ENCODE measurements at places on chromosomes 11 and 22. TPM values are rescaled to one million over a fixed set of nuclear protein-coding genes. Genes with fewer than 3 reads are reported as not detected.

GRCh38 chr11:18347471-18348125, 25.2 kb downstream of the GTF2H1 start:
- DNase-seq, result peak; percentile 47

GRCh38 chr11:63747011-63747410, 21.6 kb downstream of the ZFTA start:
- DNase-seq, result peak; percentile 70

- DNase-seq, result no peak
Measured at GRCh38 chr22:36039125-36039524, 10.5 kb upstream of the RBFOX2 start.

GRCh38 chr11:120079750-120080610, 57.9 kb downstream of the TRIM29 start:
- no peak for DNase-seq

- DNase-seq, result peak; percentile 37
Measured at GRCh38 chr22:22748297-22748743, 103.9 kb downstream of the GGTLC2 start.

DNA sequence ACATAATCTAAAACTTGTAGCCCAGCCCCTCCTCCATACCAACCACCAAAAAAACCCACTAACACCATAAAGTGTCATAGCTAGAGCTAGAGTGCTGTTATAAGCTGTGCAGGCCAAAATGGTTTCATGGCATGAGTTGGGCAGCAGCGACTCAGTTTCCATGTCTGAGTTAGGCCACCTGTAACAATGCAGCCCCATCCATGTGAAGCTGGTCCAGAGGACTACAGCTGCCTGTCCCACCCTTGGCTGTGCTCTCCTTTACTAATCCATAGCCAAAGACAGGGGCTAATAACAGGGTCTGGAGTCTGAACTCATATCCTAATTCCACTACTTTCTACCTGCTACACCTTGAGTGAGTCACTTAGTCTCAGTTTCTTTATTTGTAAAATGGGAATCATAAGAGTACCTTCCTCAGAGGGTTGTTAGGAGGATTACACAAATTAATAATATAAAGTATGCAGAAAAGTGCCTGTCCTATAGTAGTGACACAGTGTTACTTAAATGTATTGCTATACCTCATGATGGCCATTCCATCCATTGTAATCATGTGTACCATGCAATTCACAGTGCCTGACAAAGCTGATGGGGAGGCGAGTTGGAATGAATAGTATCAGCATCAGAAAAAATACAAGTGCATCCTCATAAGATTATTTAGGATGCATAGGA, 20.6 kb downstream of the KCNQ1OT1 start:
- DNase-seq, result no peak

- DNase-seq, result peak; percentile 30
Measured at GRCh38 chr11:93740730-93741093, 583 bp downstream of the TAF1D start.

DNA sequence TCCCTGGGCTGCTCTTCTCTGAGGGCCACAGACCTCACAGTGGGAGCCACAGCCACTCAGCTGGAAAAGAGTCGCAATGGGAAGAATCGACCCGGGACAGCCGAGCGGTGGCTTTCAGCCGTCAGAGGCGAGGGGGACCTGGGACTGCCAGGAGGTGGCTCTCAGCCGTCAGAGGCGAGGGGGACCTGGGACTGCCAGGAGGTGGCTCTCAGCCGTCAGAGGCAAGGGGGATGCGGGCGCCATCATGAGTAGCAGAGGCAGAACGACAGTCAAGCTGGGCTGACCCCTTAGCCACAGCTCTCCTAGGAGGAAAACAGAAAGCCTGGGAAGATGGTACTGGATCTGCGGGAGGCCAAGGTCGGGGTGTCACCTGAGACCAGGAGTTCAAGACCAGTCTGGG, 14.9 kb upstream of the MUC2 start:
- DNase-seq, result no peak

- no peak for DNase-seq
Measured at GRCh38 chr11:15374418-15374817, 259.7 kb downstream of the INSC start.

DNA sequence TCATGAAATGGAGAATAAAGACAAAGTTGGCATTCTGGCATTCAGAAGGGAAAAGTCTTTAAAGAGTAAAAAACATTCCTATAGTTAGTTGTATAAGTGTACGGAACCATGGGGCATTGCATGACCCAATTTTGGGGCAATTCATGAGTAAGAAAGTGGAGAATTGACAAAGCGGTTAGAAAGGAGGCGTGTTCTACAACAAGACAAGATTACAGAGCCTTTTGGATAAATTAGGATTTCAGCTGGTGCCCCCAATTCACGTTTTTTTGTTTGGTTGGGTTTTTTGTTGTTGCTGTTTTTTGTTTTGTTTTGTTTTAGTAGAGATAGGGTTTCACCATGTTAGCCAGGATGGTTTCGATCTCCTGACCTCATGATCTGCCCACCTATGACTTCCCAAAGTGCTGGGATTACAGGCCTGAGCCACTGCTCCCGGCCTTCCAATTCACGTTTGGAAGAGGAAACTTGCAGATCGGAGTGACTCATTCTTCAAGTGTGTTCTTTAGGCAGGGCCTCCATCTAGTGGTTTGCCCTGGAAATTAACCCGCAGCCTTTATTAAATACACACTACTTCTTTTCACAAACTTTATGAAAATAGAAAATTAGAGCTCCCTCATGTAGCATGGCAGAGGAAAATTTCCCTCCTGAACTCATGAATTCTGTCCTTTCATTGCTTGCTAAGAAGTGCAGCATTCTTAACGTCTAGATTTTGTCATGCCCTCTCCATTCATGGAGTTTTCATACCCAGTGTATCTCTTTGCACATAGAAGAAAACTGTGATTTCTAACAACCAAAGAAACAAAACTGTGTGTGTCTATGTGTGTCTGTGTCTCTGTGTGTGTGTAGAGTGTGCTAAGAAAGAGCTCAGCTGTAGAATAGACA, 118.1 kb downstream of the BBOX1 start:
- DNase-seq, result peak; percentile 77

DNA sequence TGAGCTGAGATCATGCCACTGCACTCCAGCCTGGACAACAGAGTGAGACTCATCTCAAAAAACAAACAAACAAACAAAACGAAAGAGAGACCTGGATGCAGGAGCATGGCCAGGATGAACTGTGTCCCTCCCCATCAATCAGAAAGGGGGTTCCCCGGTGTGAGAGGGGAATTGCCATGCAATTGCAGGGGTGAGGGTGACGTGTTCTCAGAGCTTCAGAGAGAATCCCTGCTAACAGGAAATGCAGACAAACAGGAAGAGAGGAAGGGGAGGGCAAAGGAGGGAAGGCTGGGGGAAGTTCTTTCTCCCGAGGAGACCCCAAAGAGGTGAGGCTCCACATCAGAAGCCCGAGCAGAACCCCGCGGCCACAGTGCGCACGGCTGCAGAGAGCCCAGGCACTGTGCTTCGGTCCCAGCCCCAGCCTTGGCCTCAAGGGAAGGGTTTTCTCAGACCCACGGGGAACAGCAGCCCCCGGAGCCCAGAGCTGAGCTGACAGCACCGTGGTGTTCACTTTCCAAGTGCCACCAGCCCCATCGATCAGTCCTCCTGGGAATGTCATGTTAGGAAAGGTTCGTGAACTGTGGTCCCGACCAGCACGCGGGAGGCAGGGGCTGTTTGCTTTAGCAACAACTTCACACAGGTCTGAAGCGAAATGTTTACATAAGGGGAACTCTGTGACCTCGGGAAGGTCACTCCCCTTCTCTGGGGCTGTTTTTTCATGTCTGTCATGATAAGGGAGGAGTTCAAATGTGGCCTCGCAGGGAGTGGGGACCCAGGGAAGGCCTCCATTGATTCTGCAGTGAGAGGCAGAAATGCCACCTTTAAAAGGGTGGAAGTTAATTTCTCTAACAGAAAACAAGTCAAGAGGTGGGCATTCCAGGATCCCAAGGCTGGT, 108.0 kb upstream of the ANO1 start:
- DNase-seq, result no peak

- peak; percentile 59 for DNase-seq
Measured at GRCh38 chr22:36334821-36335603, 52.8 kb downstream of the MYH9 start.

DNA sequence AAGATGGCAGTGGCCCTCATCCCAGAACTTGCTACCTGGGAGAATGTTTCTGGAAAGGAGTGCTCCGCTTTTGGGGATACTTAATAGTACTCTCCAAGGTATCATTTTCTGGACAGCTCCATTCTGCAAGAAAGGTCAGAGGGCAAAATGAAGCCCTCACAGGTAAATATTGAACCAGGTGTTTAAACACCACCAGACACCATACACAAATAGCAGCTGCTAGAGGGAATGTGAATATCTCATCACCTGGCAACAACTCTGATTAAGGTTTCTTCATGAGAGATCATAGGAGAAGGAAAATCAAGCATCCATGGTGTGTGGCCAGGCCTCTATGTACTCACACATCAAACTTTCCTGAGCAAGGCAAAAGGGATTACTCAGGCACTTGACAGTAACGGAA, 226.1 kb upstream of the FAT3 start:
- no peak for DNase-seq

- DNase-seq, result no peak
Measured at GRCh38 chr11:113907152-113907551, 2.6 kb downstream of the HTR3B start.

DNA sequence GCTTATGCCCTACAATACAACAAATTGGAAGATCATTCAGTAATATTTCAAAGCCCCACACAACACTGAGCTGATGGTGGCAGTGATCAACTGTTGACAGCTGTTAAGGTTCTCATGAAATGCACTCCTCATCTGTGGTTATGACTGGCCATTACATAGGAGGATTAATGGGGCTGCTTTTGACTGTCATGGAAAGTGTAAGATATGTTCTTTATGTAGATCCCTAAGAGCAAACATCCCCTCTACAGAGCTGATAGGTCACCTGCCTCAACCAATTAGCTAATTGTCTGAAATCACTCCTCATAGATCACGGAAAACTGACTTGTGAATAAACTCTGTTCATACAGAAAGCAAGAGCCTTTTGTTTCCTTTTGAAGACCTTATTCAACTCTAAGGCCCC, 78.1 kb downstream of the GAB2 start:
- DNase-seq, result no peak

DNA sequence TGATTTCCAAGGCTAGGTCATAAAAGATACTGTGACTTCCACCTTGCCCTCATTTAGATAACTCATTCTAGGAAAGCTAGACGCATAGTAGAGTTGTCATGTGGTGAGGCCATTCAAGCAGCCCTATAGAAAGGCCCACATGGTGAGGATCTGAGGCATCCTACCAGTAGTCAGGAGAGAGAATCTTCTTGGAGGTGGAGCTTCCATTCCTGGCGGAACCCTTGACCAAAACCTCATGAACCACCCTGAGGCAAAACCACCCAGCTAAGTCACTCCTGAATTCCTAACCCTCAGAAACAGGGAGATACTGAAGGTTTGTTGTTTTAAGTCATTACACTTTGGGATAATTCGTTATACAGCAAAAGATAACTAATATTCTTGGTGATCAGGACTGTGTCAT, 2.9 kb upstream of the HDHD5 start:
- no peak for DNase-seq

DNA sequence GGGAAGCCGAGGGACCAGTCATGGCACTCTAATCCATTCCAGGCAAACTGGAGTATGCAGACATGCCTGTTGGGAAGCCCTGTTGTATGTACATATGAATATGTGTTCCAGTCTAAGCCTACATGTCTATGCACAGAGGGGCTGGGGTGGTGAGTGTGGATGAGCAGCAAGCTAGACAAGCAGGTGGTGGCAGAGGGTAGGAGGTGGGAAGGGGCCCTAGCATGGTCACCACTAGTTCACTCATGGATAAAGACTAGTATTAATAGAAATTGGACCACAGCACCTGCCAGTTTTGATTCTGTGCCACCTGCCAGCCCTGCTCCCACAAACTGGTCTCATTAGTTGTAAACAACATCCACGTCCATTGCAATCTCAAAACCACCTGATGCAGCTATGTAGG, 1.5 kb downstream of the THRSP start:
- no peak for DNase-seq

GRCh38 chr11:121596195-121597155, 143.7 kb upstream of the SORL1-AS1 start:
- peak; percentile 52 for DNase-seq

DNA sequence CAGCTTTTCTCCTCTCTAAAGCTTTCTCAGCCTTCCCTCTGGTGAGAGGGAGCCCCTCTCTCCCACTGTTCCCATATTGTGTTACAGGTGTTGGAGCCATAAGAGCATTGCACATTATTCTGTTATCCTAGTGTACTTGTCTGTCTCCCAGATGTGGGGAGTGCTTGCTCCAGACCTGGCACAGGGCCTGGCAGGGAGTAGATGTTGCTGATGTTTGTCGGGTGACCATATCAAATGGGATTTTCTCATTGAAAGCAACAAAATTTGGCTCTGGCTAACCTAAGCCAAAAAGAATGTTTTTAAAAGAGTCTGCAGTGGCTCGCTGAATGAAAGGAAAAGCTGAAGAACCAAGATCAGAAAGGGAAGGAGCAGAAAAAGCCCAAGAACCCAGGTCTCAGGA, 41.1 kb downstream of the CYB5R2 start:
- DNase-seq, result no peak

DNA sequence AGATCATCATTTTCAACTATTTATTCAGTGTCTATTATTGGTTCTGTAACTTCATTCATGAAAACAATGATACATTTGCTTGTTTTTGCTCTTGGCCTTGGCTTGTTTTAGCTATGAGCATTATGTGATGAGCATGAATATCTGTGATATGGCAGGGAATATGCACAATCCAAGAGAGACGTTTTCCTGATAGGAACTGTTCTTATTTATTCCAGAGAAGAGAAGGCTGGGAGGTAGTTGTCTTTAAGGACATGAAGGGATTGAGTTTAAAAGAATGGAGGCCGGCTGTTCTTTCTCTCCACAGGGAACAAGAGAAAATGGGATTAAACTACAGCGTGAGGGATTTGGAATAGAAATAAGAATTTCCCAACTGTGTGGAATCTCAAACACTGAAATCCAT, 30.3 kb downstream of the BLID start:
- no peak for DNase-seq

DNA sequence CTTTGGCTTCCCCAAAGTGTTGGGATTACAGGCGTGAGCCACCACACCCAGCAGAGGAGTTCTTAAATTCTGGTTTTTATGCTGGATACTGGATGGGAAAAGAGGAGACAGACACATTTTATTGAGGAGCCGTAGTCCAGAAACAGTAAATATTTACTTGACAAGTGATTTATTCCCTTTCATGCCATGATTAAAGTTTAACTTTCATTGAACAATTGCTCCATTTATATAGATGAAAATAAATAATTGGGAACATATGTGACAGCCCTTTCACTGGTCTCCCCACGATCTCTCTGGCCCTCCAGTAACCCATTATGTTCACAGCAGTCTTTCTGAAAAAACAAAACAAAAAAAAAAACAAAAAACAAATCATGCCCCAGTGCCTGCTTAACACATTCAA, 19.3 kb upstream of the GRK3 start:
- DNase-seq, result no peak

GRCh38 chr11:95605271-95605940, 184.2 kb downstream of the FAM76B start:
- DNase-seq, result no peak

GRCh38 chr11:47220401-47220821, 5.6 kb downstream of the DDB2 start:
- peak; percentile 69 for DNase-seq

- DNase-seq, result peak; percentile 65
Measured at GRCh38 chr11:102791271-102792036, 6.5 kb downstream of the MMP1 start.

Gene RRAS2
- 235 TPM for total RNA-seq

Gene POU2AF2
- total RNA-seq, result not detected

Gene PRAME
- not detected for total RNA-seq

Gene SLC6A5
- not detected for total RNA-seq

Gene TPBGL
- total RNA-seq, result not detected

Gene OR5P2
- not detected for total RNA-seq

Gene SHISAL1
- total RNA-seq, result 0.26 TPM

Gene SERGEF
- total RNA-seq, result 29.2 TPM

All from bronchial epithelial cell (primary cell).